T-cell (primary cell): ENCODE measurements at places on chromosomes 4 and X.

- H3K27me3 ChIP-seq = no peaks in the 10 kb centered on the region
- H3K36me3 ChIP-seq = no peaks in the 10 kb centered on the region
- no peak overlapping the region for H3K4me3 ChIP-seq
- no peaks in the 10 kb centered on the region for H3K4me1 ChIP-seq
- no peak overlapping the region for H3K27ac ChIP-seq
- DNase-seq = no peak
These were observed 50.7 kb downstream of the THAP9 start for GRCh38 chr4:82951196-82951595.

DNA sequence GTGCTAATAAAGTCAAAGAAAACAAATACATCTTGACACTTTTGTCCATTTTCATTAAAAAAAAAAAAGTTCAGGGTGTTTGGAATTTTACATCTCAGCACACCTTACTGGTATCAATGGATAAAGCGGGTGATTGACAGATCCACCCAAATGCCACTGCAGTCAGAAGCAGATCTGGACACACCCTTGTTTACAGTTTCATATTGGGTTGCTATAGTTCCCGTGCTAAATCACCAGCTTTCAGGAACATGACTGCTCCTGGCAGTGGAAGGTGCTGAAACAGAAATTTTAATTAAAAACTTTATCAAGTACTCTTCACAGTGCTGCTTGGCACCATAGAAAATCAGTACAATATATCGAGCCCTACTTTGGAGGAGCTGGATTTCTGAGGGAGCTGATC, 116.3 kb downstream of the STOX2 start:
- H3K27me3 ChIP-seq = no peaks in the 10 kb centered on the region
- peaks cover 7% of the 10 kb centered on the region for H3K4me1 ChIP-seq
- no peak overlapping the region for H3K4me3 ChIP-seq

- no peaks in the 10 kb centered on the region for H3K36me3 ChIP-seq
- no peaks in the 10 kb centered on the region for H3K27me3 ChIP-seq
- H3K4me3 ChIP-seq = no peak overlapping the region
- H3K4me1 ChIP-seq = no peaks in the 10 kb centered on the region
These were observed 159.8 kb downstream of the RASL11B start for GRCh38 chr4:53021754-53022512.

DNA sequence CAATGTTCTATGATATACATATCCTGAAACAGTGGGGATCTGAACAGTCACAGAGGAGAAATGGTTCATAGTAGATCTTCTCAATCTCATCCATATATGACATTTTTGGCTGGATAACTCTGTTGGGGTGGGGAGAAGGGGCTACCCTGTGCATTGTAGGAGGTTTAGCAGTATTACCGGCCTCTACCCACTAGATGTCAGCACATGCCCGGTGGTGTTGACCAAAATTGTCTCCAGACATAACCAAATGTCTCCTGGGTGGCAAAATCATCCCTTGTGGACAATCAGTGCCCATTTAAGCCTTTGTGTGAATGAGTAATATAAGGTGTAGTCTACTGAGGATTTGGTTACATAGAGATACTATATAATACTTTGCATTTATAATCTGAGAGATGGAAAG, 89.9 kb downstream of the PLS3 start:
- no peak overlapping the region for H3K4me3 ChIP-seq
- H3K27me3 ChIP-seq = no peaks in the 10 kb centered on the region
- H3K4me1 ChIP-seq = no peaks in the 10 kb centered on the region
- DNase-seq = no peak
- H3K36me3 ChIP-seq = no peaks in the 10 kb centered on the region

GRCh38 chr4:27616166-27616565, 755.5 kb downstream of the STIM2 start:
- H3K27me3 ChIP-seq = no peaks in the 10 kb centered on the region
- DNase-seq = no peak
- H3K27ac ChIP-seq = no peak overlapping the region
- H3K36me3 ChIP-seq = no peaks in the 10 kb centered on the region

- H3K36me3 ChIP-seq = no peaks in the 10 kb centered on the region
- H3K4me3 ChIP-seq = no peak overlapping the region
- H3K4me1 ChIP-seq = no peaks in the 10 kb centered on the region
- no peak for DNase-seq
These were observed 145.0 kb downstream of the SOWAHB start for GRCh38 chr4:76752861-76753501.

DNA sequence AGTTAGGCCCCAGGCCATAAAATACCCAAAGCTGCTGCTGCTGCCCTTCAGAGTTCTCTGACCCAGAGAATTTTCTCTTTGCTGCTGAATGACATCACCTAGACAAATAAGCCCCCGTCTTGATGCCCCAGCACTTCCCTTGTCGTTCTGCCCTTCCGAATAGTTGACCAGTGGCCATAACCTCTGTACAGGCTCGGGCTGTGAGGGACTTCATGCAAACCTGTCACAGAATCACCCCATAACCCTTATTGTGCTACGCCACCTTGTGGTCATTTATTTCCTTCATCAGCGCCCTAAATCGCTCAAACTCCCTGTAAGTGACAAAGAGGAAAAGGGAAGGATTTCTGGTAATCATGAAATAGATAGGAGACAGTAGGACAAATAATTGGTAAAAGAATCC, 18.8 kb downstream of the SPACA5 start:
- H3K36me3 ChIP-seq = no peaks in the 10 kb centered on the region
- no peak for DNase-seq
- no peak overlapping the region for H3K27ac ChIP-seq
- no peak overlapping the region for H3K4me3 ChIP-seq
- H3K4me1 ChIP-seq = peaks cover 10% of the 10 kb centered on the region

DNA sequence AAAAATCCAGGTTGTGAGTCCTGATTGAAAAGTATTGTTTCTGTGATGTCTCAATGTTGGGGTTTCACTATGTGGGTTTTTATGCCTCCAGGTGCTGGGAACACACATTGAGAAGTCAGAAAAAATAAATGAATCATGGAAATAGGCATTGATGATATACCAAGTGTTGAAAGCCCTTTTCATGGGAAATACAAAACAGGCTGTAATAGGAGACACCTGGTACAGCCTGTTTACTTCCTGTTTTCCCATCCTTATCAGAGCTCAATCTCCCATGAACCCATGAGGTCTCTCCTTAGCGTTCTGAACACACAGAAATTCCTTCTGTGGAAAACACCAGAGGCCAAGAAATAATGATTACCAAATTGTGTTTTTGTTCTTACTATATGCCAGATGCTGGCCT, 106.3 kb upstream of the BOD1L1 start:
- H3K4me1 ChIP-seq = no peaks in the 10 kb centered on the region
- no peaks in the 10 kb centered on the region for H3K36me3 ChIP-seq
- H3K4me3 ChIP-seq = no peak overlapping the region
- no peaks in the 10 kb centered on the region for H3K27me3 ChIP-seq

- H3K27ac ChIP-seq = peak overlapping the region; percentile 94
- H3K27me3 ChIP-seq = no peaks in the 10 kb centered on the region
- H3K36me3 ChIP-seq = no peaks in the 10 kb centered on the region
- H3K4me1 ChIP-seq = peaks cover 7% of the 10 kb centered on the region
- no peak overlapping the region for H3K4me3 ChIP-seq
These were observed 1.5 kb downstream of the FUNDC2 start for GRCh38 chrX:155028129-155028528.

GRCh38 chr4:140680686-140681085, 75.5 kb downstream of the TBC1D9 start:
- H3K27ac ChIP-seq = no peak overlapping the region
- H3K4me1 ChIP-seq = no peaks in the 10 kb centered on the region

DNA sequence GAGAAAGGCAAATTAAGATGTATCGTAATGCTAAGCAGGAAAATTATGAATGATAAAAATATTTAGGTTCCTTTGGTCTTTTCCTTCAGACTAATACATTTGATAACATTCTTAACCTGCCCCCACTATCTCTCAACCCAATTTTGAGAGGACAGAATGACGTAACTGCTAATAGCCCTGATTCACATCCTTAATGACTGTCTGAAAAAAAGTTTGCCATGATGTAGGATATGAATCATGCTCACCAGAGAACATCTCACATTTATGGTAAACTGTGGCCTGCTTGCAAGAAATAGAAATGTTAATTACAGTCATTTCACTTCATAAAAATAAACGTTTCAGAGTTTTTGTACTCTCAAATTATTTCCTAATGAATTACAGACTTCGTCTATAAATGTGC, 128.0 kb upstream of the VEGFC start:
- no peaks in the 10 kb centered on the region for H3K27me3 ChIP-seq
- H3K27ac ChIP-seq = no peak overlapping the region
- H3K36me3 ChIP-seq = no peaks in the 10 kb centered on the region
- H3K4me3 ChIP-seq = no peak overlapping the region

DNA sequence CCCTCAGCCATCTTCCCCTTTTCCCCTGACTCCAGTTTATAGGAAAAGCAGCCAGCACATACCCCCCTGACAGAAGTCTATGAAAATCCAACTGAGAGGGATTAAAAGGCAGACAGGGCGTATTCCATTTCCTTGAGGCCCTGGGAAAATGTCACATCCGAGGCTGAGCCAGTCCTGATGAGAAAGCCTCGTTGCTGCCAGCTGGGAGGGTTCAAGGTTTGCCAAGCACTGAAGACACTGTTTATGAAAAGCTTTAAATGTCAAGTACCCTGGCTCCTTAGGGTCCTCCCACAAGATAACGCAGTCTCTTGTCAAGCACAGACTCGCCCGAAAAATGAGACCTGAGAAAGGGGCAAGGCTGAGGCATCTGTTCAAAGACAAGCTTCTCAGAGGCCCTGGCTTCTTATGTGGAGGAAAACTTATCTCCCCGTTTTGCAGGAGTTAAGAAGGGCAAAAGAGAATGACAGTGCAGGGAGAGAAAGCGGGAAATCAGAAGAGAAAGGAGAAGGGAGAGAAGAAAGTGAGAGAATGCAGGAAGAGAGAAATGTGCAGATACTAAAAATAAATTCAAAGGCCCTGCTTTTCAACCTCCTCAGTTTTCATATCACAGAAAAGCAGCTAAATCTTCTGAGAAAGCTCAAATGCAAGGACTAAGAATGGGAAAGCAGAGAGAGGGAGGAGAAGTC, 44.7 kb downstream of the SCD5 start:
- no peaks in the 10 kb centered on the region for H3K4me1 ChIP-seq
- no peak overlapping the region for H3K27ac ChIP-seq
- DNase-seq = no peak

DNA sequence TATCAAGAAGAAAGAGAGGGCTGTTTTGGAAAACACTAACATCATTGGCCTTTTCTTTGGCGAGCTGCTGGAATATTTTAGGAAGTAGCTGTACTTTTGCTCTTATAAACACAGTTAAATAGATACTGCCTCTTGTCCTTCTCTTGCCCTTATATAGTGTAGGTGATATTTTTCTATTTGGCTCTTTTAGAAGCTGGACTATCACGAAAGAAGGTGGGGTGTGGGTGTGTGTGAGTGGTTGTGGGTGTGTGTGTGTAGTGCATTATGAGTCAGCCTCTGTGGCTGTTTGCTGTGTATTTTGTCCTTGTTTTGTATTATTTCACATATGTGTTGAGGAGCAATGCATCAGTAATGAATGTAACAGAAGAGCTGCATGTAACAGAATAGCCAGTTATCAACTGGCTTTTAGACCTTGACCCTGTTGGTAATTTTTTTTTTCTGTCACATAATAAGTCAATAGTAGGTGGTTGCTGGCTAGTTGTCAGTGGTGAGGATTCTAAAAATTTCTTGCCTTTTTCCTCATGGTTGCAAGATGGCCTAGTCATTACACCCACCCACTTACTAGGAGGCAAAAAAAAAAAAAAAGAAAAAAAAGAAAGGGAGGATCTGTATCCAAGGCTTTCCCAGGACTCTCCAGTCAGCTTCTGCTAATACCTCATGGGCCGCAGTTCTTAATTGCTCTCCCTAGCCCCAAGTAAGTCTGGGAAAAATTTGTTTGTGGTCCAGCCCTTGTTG, 23.8 kb downstream of the ARHGAP10 start:
- no peaks in the 10 kb centered on the region for H3K27me3 ChIP-seq
- H3K4me3 ChIP-seq = no peak overlapping the region
- no peaks in the 10 kb centered on the region for H3K36me3 ChIP-seq
- H3K27ac ChIP-seq = no peak overlapping the region
- DNase-seq = no peak

DNA sequence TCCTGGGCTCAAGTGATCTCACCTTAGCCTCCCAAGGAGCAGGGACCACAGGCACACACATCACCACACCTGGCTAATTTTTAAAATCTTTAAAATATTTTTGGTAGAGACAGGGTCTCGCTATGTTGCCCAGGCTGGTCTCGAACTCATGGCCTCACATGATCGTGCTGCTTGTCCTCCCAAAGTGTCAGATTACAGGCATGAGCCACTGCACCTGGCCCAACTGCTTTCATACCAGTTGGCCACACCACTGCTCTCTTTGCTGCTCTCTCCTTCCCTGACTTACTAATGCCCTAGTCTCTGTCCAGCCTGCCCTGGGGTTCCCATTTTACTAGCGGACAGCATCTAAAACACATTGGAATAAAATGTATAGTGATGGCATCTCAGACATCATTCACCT, 67.1 kb downstream of the CLDN22 start:
- no peak overlapping the region for H3K27ac ChIP-seq
- H3K4me3 ChIP-seq = no peak overlapping the region
- H3K36me3 ChIP-seq = no peaks in the 10 kb centered on the region
- no peak for DNase-seq
- no peaks in the 10 kb centered on the region for H3K27me3 ChIP-seq

- no peak overlapping the region for H3K4me3 ChIP-seq
- H3K36me3 ChIP-seq = no peaks in the 10 kb centered on the region
- no peaks in the 10 kb centered on the region for H3K27me3 ChIP-seq
- DNase-seq = no peak
- H3K27ac ChIP-seq = no peak overlapping the region
These were observed 1544.1 kb upstream of the ADGRL3 start for GRCh38 chr4:59655996-59656395.

- H3K4me3 ChIP-seq = peak overlapping the region; percentile 91
- H3K27me3 ChIP-seq = no peaks in the 10 kb centered on the region
- H3K4me1 ChIP-seq = peaks cover 20% of the 10 kb centered on the region
- no peak for DNase-seq
These were observed 973 bp downstream of the STK32B start for GRCh38 chr4:5052204-5052702.

DNA sequence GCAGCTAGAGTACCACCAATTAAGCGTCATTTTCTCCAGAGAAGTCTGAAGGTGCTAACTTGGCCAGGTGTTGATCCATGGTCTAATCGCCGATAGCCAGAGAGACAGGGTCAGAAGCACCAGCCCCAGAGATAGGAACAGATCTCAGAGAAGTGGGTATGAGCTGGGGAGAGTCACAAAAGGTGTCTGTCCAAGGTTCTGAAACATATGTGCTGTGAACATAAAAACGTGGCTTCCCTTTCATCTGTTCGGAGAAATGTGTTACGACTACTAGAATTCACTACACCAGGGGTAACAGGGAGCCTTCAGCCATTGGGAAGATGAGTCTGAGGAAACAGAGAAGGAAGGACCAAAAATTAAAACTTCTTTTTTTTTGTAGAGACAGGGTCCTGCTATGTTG, 91.3 kb downstream of the FBXL5 start:
- DNase-seq = no peak
- H3K4me1 ChIP-seq = no peaks in the 10 kb centered on the region
- no peak overlapping the region for H3K4me3 ChIP-seq
- peaks cover 2% of the 10 kb centered on the region for H3K36me3 ChIP-seq

- H3K4me1 ChIP-seq = no peaks in the 10 kb centered on the region
- no peak overlapping the region for H3K4me3 ChIP-seq
- no peaks in the 10 kb centered on the region for H3K36me3 ChIP-seq
- no peak overlapping the region for H3K27ac ChIP-seq
These were observed 233.3 kb downstream of the USP46 start for GRCh38 chr4:52425751-52426326.

GRCh38 chr4:28247805-28248204, 1387.2 kb downstream of the STIM2 start:
- H3K36me3 ChIP-seq = no peaks in the 10 kb centered on the region
- no peak overlapping the region for H3K4me3 ChIP-seq
- DNase-seq = no peak
- H3K4me1 ChIP-seq = no peaks in the 10 kb centered on the region
- H3K27ac ChIP-seq = no peak overlapping the region
